ENCODE measurements at places on chromosomes 4 and X.

DNA sequence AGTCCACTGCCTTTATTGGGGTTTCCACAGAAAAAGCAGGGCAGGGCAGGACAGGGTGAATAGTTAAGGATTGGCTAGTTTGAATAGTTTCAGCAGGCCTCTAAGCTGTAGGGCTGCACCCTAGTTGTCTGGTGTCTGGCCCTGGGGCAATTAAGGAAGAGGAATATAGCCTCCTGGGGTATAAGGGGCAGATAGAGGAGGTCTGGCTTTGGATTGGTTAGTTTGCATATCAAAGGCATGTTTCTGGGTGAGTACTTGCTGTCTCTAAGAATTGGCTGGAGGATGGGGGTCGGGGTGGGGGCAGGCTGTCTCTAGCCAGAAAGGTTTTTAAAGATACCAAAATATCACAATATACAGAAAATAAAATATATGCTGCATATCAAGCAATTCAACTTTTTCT, 100.4 kb downstream of the TMEM164 start:
- DNase-seq: no peak

- no peak for DNase-seq
These were observed 14.4 kb upstream of the MAN2B2 start for GRCh38 chr4:6560416-6561172.

DNA sequence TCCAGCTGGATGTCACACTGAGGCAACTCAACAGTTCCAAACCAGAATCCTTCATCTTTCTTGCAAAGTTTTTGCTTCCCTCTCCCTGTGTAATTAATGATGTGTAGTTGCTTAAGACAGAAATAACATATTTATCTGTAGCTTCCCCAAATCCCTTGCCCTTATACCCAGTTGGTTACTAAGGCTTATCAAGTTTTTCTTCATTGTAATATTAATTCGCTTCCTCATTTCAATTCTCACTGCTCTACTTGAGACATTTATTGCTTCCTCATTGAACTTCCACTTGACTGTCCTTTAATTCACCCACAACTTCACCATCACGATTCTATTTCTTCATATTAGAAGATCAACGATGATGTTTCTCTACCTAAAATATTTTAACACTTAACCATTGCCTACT, 386.6 kb upstream of the CPEB2 start:
- no peak for DNase-seq

GRCh38 chrX:100587861-100588260, 3.1 kb downstream of the TNMD start:
- no peak for DNase-seq

GRCh38 chr4:127843704-127844600, 36.7 kb upstream of the PLK4 start:
- no peak for DNase-seq

DNA sequence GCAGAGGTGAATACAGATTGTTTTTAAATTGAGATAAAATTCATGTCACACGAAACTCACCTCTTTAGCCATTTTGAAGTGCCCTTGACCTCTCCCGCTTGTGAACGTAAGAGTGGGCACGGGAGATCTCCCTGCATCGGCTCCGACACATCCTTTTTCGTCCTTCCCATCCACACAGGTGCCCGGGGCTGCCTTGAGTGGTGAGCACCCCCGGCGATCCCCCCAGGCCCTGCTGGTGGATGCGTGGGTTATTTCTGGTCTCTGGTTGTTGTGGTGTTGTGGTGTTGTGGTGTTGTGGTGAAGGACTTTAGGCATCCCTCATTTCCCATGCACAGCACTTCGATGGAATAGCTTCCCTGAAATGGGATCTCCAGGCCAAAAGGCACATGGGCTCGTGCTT, 46.1 kb downstream of the PSAPL1 start:
- no peak for DNase-seq

- DNase-seq: no peak
These were observed 391.8 kb upstream of the MAGEB16 start for GRCh38 chrX:35406386-35406785.
